GM12864 (cell line): ENCODE measurements at places on chromosomes 11 and 22.

GRCh38 chr11:103618528-103618927, 417.9 kb upstream of the DDI1 start:
- no peak for DNase-seq

DNA sequence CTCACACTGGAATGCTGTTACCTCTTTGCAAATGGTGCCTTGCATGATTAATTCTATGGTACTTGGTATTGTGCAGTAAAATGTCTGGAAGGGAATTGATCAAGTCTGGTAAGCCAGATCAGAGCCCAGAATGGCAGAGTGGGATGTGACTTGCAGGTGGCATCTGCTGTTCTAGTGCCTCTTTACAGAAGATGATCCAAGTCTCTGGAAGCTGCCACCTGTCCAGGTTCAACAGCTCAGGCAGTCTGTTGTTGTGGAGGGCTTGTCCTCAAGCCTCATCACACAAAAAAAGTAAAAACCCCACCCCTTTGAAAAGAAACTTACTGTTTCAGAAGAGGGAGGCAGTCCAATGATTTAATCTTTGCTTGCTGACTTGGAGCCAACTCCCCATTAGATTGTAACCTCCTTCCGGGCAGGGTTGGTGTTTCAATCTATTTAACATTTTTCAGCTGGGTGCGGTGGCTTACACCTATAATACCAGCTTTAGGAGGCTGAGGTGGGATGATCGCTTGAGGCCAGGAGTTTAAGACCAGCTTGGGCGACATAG, 17.1 kb downstream of the ZNRF3 start:
- DNase-seq, result no peak

GRCh38 chr22:30824096-30824495, 129.4 kb downstream of the OSBP2 start:
- DNase-seq, result no peak

- no peak for DNase-seq
Measured at GRCh38 chr22:42623301-42623751, 8.6 kb upstream of the POLDIP3 start.

- DNase-seq, result no peak
Measured at GRCh38 chr11:45096636-45097035, 49.8 kb upstream of the PRDM11 start.
